Ecto neural progenitor cell (in vitro differentiated cells): ENCODE measurements at places on chromosomes 3 and 15.
A peak's percentile ranks its signal among the peaks of the same experiment; 100 is the strongest.

GRCh38 chr3:147736226-147736625, 327.1 kb downstream of the ZIC1 start:
- DNase-seq, result no peak

GRCh38 chr15:73330206-73331051, 38.3 kb downstream of the HCN4 start:
- DNase-seq, result no peak

GRCh38 chr15:90883976-90884718, at the start of gene FES:
Gene FES (plus strand): TSS chr15:90884504. CDS start chr15:90885046, 542 bp downstream.
- DNase-seq, result peak; percentile 78

DNA sequence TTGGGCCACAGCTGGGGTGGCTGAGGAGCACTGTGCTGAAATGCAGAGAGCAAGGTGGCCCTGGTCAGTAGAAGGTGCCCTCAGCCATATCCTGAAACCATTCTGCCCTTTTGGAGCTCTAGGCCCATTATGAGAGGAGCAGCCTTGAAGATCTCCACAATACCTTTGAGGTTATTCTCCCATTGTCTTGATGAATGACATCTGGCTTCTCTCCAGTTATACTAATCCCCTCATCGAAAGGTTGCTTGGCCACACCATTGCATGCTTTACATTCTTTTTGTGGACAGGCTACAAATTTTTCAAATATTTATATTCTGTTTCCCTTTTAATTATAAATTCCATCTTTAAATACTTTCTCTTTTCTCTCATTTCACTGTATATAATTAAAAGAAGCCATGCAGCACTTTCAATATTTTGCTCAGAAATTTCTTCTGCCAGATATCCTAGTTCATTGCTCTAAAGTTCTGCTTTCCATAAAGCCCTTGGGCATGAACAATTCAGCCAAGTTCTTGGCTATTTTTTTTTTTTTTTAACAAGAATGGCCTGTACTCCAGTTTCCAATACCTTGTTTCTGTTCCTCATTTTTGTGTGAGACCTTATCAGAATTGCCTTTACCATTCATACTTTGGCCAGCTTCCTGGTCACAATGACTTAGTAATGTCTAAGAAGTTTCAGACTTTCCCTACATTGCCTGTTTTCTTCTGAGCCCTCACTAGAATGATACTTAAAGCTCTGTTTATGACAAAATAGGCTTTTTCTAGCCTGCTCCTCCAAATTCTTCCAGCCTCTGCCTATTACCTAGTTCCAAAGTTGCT, 138.9 kb upstream of the SGO1 start:
- no peak for DNase-seq

GRCh38 chr3:136247855-136248590, 2.1 kb upstream of the PCCB start:
- DNase-seq, result no peak

DNA sequence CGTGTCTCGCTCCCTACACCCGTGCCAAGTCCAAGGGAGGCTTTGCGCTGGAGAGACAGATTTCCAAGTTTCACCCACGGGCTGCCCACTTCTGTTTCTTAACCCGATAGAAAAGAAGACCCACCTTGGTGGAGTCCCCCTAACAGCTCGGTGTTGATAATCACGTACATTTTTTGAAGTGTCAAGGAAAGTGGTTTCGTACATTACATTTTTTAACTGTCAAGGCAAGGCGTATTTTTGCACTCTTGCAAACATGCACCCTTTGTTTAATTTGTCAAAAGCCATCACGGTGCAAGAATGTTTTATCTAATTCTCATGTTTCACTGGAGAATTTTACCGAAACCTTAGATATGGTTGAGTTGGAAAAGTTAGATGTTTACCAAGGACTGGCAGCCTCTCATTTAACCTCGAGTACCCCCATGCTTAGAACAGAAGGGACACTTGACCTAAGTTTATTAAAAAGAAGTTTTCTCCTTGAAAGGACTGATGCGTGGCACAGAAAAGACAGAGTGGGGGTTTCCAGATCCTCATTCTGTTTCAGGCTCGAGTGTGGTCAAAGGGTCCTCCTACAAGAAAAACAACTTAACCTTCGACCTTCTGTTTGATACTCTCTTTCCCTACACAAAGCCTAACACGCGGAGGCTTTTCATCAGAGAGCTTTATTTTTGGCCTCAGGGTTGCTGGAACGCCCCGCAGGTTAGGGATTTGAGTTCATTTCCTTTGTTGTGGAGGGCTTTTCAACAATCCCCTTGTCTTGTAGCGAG, 882 bp downstream of the GXYLT2 start:
- peak; percentile 79 for DNase-seq

DNA sequence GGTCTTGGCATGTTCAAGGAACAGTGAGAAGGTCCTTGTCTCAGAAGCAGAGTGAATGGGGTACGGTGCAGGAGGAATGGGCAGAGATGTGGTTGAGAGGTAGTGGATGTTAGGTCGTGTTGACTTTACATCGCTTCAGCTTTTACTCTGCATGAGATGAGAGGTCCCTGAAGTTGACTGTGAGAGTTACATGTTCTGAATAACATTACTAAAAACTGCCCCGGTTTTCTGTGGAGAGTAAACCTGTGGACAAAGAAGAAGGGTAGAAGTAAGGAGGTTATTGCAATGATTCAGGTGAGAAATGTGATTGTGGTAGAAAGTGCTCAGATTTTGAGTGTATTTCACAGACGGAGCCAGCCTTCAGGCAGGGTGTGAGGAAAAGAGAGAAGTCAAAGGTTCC, 105.6 kb downstream of the ARNT2 start:
- no peak for DNase-seq

DNA sequence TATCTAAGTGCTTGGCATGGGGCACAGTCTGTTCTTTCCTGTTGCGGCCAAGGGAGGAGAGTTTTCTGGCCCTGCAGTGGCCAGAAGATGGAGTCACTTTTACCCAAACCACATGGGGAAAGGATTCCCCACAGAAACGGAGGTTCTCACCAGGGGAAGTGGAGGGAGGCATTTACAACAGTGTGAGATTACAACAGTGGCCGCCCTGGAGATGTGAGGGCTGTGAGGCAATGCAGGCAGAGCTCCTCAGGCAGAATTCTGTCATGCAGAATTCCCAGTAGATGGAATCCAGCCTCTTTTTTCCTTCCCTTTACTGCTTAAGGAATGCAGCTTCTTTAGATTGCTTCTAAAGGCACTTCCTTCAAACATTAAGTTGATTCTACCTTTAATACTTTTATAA, 83.1 kb downstream of the CACNA1D start:
- DNase-seq, result no peak

DNA sequence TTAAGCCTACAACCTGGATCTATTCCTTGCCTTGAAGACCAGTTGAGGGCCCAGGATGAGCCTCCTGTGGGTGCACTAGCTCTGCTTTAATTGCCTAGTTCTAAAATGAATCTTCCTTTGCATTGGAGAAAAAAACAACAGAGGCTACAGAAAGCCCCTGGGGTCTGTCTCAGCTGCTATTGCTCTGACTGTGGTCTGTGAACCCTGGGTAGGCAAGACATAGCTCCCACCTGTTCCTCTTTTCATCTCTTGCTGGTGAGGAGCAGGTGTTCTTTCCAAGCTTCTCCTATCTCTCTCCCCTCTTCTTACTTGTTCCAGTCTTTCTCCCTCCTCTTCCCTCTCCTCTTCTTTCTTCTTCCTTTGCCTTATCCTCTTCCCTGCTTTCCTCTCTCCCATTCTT, 28.8 kb downstream of the RBP2 start:
- DNase-seq, result no peak

DNA sequence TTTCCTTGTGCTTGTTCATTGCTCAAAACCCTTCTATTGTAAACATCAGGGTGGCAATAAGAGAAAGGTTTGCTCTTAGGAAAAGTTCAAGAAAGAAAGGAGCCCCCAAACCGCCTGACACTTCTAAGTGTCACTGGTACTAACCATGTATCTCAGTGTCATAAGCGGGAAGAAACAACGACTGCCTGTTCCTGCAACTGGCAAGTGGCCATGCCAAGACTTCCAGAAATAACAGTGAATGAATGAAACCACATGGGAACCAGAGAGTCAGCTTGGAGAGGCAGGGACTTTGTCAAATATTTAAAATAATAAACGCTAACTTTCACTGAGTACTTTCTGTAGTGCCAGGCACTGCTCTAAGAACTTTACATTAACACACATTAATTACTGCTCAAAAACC, 1.1 kb downstream of the PLSCR2 start:
- DNase-seq, result no peak

- DNase-seq, result no peak
Measured at GRCh38 chr3:24951180-24951579, 456.5 kb upstream of the THRB start.

GRCh38 chr3:52226229-52226817, 878 bp upstream of the TLR9 start:
- peak; percentile 42 for DNase-seq

- no peak for DNase-seq
Measured at GRCh38 chr3:187967993-187968392, 186.0 kb upstream of the LPP start.

GRCh38 chr3:174767853-174768382, 91.2 kb upstream of the NAALADL2 start:
- no peak for DNase-seq
